Substantia nigra (tissue), 51 donors: ENCODE measurements at places on chromosomes 1 and 21.

GRCh38 chr1:43015269-43015668 is 56.6 kb upstream of the SLC2A1 start:
- DNase-seq, result no peak

DNA sequence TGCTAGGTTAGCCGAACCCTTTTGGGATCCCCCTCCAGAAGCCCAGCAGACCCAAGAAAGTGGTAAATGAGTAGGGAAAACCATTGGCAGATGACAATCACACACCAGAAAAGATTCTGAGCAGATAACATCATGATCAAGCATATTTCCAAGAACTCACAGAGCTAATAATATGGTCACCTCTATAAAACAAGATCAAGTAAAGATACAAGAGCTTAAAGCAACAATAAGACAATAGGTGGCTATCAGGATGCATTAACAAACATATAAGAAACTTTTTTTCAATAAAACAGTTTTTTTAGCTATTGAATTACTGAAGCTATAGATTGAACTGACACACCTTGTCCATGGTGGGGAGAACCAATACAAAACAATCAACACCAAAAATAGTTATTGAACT is 29.0 kb downstream of the UBASH3A start:
- DNase-seq, result no peak

DNA sequence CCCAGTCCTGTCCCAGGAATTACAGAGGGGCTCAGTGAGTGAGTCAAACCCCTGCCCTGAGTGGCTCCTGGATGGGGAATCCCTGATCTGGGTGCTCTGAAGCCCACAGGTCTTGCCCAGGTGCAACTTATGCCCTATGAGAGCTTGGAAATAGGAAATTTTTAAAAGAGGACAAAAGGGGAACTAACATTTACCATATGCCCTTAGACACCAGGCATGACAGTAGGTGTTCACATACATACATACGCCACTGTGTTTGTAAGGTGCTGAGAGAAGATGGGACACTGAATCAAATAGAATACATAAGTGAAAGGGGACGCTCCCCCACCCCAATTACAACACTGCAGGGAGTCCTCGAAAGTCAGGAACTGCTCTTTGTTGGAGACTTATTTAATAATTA is 1.4 kb downstream of the CFAP45 start:
- no peak for DNase-seq

DNA sequence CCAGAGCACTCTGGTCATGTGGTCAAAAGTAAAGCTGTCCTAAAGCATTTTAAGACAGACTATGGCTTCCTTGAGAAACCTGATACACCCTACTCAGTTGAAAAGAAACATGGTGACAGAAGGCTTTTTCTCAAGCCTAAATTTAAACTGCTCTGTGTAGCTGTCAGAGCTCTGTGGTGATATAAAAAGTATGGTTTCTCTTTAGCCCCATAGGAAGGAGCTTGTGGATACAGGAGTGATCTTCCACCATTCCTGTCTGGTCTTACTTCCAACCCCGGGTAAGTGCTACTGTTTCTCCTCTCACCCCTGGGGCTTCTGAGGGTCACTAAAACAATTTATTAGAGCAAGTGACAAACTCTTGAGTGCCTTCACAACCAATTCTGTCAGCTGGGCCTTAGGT is 8.5 kb downstream of the TP53BP2 start:
- DNase-seq, result no peak

GRCh38 chr21:45152265-45152746 is 77.9 kb downstream of the ADARB1 start:
- DNase-seq, result peak; percentile 20

GRCh38 chr1:67458663-67459062 is 28.5 kb upstream of the SERBP1 start:
- DNase-seq, result no peak

DNA sequence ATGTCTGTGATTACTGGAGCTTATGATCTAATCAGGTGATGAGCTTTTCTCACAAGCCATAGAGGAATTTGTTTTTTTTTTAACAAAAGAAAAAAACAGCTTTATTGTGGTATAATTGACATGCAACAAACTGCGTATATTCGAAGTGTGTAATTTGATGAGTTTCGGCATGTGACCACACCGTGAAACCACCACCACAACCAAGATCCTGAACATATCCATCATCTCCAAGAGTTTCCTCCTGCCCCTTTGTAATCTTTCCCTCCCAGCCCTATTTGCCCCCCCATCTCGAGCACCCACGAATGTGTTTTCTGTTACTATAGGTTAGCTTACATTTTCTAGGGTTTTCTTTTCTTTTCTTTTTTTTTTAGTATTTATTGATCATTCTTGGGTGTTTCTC is 4.7 kb downstream of the PGBD2 start:
- DNase-seq, result no peak

GRCh38 chr1:21434394-21434793 is 5.5 kb upstream of the NBPF3 start:
- DNase-seq, result no peak

GRCh38 chr21:15749861-15750159 is 20.0 kb downstream of the USP25 start:
- no peak for DNase-seq

DNA sequence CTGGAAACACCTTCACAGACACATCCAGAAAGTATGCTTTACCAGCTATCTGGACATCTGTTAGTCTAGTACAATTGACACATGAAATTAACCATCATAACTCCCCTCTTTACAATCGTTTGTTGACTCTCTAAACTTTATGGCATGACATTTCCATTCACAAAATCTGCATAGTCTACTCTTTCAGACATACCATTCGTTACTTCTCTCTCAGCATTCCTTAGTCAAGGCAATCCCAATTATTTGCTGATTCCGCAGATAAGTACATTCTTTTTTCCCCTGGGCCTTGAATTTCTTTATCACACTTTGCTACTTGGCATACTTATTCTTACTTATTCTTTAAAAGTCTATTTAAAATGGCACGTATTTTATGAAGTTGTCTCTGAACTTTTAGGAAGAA is 15.1 kb upstream of the CRB1 start:
- no peak for DNase-seq

DNA sequence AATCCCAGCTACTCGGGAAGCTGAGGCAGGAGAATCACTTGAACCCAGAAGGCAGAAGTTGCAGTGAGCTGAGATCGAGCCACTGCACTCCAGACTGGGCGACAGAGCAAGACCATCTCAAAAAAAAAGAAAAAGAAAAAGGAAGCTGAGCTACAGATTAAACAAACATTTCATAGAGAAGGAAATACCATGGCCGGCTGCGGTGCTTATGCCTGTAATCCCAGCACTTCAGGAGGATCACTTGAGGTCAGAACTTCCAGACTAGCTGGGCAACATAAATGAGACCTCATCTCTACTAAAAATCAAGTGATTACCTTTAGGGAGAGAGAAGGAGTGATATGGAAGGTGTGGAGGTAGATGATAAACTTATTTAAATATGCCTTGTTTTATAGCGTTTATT is 14.0 kb upstream of the CFAP126 start:
- no peak for DNase-seq

- peak; percentile 60 for DNase-seq
Measured at GRCh38 chr1:9441451-9442133, 97.7 kb upstream of the SLC25A33 start.

- DNase-seq, result no peak
Measured at GRCh38 chr1:216462066-216462775, 39.0 kb upstream of the USH2A start.

DNA sequence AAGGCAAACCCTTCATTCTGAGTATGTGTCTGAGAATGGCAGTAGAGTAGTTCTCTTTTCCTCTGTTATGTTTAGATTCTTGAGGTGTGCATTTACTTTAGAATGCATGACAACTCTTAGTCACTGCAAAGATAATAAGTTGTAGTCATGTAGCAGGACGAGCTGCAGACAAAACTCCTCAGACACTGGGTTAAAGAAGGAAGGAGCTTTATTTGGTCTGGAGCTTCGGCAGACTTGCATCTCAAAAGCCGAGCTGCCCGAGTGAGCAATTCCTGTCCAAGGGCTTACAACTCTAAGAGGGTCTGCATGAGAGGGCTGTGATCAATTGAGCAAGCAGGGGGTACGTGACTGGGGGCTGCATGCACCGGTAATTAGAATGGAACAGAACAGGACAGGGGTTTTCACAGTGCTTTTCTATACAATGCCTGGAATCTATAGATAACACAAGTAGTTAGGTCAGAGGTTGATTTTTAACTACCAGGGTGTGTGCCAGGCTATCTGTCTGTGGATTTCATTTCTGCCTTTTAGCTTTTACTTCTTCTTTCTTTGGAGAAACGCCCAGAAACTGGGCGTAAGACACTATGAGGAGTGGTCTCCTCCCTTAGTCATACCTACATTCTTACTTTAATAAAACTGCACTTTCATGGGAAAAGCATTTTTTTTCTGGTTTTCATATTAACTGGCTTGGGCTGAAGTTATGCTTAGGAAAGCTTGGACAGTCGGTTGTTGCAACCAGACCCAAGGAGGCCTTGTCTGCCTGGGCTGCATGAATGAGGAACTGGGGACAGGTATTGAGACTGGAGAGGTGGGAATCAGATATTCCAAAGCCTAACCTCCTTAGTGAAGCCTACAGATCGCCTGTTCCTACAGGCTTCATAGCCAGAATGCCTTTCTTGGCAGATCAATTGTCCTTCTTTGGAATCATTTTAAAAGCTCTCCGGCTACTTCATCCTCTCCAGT is 115.1 kb downstream of the RHOU start:
- DNase-seq, result no peak

DNA sequence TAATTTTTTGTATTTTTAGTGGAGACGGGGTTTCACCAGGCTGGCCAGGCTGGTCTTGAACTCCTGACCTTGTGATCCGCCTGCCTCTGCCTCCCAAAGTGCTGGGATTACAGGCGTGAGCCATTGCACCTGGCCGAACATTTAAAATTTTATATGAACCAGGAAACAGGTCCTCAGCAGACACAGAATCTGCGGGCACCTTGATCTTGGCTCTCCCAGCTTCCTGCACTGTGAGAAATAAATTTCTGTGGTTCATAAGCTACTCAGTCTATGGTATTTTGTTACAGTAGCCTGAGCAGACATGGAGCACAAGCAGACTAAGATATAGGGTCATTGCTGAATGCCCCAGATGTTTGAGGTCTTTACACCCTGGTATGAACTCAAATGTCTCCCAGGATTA is 23.6 kb upstream of the CTH start:
- no peak for DNase-seq

GRCh38 chr1:186888367-186888766 is 59.6 kb downstream of the PLA2G4A start:
- DNase-seq, result no peak

- DNase-seq, result no peak
Measured at GRCh38 chr1:203765029-203765837, at the start of gene LAX1. TSS of gene LAX1 (plus strand) at chr1:203765183. CDS start at chr1:203765566, 383 bp downstream.

GRCh38 chr1:156401681-156402081 is 32.7 kb downstream of the RHBG start:
- DNase-seq, result peak; percentile 41
